ENCODE measurements at places on chromosomes 7 and 10.

GRCh38 chr7:66036788-66037187, 38.8 kb upstream of the ASL start:
- DNase-seq = no peak

DNA sequence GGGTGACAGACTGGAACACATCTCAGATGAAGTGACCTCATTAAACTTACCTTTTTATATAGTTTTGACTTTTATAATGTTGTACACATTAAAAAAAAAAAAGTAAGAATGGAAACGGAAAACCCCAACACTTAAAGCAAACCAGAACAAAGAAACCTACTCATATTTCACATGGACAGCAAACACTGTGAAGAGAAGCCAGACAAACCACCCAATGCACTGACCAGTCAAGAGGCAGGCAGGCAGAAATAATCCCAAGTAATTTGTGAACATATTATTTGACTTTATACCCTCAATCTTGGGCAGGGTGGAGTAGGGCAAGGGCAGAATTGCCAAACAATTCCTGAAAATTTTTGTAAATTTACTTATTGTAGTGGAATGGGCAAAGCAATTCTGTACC, 39.8 kb downstream of the WAPL start:
- DNase-seq = no peak

DNA sequence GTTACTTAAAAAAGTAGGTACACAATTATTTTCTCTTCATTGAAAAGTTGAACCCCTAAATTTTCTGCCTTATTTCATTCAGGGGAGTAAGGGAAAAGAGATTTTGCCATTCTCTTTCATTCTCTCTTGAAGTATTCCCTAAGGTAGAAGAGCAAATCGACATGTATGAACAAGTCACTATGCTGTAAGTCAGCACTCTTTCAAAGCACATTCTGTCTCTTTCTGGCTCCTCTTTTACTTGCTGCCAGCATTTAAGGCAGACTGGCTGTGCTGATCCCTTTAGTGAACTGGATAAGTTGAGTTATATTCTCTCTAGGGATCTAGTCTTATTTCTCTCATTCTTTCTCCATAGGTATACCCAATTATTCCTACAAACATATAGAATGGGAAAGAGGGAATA, 222.3 kb upstream of the ZWINT start:
- no peak for DNase-seq

DNA sequence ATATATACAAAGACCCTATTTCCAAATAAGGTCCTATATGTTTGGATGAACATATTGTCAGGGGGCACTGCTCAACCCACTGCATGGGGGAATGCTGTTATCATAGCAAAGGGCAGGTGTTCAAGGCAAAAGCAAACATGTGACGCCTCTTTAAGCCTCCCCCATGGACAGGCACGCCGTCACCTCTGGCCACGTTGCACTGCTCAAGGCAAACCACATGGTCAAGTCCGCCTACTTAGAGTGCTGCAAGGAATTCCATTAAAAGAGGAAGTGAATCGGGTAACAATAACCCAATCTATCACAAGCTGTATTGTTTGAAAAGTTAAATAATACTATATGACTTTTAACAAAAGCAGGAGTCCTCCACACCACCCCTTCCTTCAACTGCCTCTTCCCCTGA, 8.8 kb upstream of the CALD1 start:
- no peak for DNase-seq

DNA sequence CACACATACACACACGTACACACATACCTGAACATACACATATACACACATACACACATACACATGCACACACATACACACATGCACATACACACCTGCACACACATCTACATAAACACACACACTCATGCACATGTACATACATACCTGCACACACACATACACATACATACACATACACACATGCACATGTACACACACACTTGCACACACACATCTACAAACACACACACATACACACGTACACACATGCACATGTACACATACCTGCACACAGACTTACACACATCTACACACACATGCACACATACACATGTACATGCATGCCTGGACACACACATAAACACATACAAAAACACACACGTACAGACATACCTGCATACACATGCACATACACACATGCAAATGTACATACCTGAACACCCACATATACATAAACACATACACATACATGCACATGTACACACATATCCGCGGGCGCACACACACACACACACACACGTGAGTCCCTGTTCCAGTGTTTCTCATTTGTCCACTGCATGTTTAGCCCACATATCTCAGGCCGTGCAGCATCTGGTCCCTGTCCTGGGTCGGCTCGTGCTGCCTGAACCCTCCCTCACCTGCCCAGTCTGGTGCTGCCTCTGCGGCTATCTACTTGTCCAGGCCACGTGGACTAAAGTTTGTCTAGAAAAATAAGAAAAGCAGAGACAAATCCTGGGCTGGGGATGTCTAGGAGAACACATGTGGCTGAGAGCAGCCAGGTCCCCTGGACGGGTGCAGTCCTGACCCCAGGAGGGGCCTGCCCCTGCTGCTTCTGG, 238.7 kb downstream of the TCERG1L start:
- no peak for DNase-seq

All from hippocampal formation (tissue), 2 donors.